ENCODE measurements at places on chromosomes 3 and 15.

GRCh38 chr15:82058517-82059204 lies 12.8 kb upstream of the MEX3B start:
- DNase-seq, result no peak

- peak; percentile 20 for DNase-seq
Observed at GRCh38 chr3:46558184-46559043, 7.7 kb downstream of the LRRC2 start.

GRCh38 chr3:108822123-108822897 lies at the start of gene TRAT1:
TRAT1 (plus strand) TSS chr3:108822786; CDS start chr3:108822928, 142 bp downstream.
- DNase-seq, result no peak

GRCh38 chr15:42392309-42393024 lies 33.2 kb downstream of the CAPN3 start:
- no peak for DNase-seq

GRCh38 chr15:76206325-76206976 lies 104.8 kb downstream of the ETFA start:
- no peak for DNase-seq

DNA sequence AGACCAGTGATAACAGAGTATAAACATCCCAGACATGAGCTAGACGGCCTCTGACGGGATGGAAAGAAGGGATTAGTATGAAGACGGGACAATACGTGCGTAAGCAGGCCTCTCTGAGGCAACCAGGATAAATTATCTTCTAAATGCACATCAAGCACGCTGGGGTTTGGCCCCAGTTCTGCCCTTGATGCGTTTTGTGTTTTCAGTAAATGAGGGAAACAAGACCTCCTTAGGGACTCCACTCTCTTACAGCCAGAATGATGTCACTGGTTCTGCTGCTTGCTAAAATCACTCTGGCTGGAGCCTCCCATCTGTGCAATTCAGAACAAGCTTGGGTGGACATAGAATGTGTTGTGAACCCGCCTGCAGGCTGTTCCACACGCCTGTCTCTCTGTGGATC lies 156.0 kb upstream of the MCTP2 start:
- DNase-seq, result no peak

GRCh38 chr15:26901041-26901440 lies 34.2 kb downstream of the GABRA5 start:
- DNase-seq, result no peak

DNA sequence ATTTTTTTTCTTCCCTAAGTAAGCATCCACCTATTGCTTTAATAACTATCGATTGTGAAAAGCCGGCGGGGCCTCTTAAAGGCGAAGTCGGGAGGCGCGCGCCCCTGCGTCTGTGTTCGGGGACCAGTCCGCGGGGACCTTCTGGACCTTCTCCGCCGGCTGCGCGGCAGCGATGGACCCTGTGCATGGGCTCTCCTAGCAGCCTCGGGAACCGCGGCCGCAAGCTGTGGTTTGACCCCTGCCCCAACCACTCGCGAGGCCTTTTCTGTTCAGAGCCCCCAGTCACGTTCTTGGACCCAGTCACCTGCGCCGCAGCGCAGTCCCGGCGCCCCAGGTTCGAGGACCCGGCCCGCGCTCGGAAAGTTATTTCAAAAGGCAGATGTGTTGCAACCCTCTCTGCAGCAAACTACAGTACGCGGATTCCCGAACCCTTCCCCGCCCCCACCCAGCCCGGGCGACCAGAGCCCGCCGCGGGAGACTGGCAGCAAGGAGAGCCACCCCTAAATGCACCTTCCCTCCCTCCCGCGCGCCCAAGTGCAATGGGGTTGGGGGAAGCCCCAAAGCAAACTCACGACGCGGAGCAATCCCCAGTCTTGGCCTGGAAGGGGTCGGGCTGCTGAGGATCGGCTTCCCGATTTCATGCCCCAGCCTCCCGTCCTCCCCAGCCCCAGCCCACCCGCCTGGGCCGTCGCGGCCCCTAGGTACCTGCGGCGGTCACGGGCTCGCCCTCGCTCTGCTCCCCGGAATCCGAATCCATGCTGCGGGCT lies 684 bp downstream of the TNFAIP8L3 start:
- DNase-seq, result no peak

- DNase-seq, result no peak
Observed at GRCh38 chr3:46607603-46608028, 4.7 kb upstream of the FAM240A start.

GRCh38 chr3:78434801-78435200 lies 1333.0 kb downstream of the ROBO1 start:
- no peak for DNase-seq

DNA sequence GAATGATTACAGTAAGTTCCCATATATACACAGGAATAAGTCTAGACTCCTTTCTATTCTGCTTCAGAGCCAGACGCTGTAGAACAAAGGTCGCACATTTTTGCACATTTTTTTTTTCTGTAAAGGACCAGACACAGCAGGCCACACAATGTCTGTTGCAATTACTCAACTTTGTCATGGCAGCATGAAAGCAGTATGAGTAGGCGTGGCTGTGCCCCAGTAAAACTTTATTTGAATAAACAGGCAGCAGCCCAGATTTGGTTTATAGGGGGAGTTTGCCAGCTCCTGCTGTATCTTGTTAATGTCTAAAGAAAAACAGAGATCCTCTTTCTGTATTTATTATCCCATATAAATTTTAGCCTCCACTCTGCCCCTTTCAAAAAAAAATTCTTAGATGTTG lies 708.3 kb downstream of the FHIT start:
- DNase-seq, result no peak

DNA sequence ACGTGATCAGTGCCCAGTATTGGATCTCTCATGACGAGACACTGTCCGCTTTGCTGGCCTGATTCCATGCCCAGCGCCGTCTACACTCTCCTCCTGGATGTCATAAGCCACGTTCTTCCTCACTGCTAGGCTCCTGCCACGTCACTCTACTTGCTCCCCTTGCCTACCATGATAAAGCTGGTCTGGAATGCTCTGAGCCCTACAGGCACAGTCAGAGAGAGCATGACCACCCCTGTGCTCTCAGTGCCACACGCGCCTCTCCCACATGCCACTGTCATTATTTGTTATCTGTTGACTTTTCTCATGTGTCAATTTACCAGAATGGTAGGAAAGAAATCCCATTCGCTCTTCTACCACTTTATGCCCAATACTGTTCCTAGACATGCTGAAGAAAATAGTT lies 148.6 kb downstream of the ANO10 start:
- no peak for DNase-seq

DNA sequence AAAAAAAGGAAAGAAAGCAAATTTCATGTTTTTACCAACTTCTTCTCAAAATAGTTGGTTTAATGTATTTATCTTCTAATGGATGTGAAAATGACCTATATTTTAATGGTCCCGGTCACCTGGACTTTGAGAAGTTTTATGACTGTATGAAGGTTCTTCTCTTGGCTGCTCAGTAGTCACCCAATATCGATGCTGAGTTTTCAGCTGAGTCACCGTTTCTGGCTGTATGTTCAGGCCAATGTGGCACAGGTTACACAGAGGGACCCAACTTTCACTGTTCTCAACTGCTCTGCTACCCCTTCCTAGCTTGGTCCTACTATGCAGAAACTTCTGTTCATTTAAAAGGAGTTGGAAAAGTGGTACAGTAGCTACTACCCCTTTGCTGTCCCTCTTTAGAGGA lies 25.8 kb downstream of the VGLL3 start:
- DNase-seq, result no peak

- DNase-seq, result no peak
Observed at GRCh38 chr15:66796343-66796742, 94.3 kb downstream of the SMAD6 start.

GRCh38 chr3:81484520-81484919 lies 276.9 kb downstream of the GBE1 start:
- no peak for DNase-seq

- DNase-seq, result no peak
Observed at GRCh38 chr15:71629781-71630474, 180.4 kb upstream of the NR2E3 start.

GRCh38 chr15:81296673-81297072 lies 27.3 kb downstream of the STARD5 start:
- DNase-seq, result peak; percentile 94

DNA sequence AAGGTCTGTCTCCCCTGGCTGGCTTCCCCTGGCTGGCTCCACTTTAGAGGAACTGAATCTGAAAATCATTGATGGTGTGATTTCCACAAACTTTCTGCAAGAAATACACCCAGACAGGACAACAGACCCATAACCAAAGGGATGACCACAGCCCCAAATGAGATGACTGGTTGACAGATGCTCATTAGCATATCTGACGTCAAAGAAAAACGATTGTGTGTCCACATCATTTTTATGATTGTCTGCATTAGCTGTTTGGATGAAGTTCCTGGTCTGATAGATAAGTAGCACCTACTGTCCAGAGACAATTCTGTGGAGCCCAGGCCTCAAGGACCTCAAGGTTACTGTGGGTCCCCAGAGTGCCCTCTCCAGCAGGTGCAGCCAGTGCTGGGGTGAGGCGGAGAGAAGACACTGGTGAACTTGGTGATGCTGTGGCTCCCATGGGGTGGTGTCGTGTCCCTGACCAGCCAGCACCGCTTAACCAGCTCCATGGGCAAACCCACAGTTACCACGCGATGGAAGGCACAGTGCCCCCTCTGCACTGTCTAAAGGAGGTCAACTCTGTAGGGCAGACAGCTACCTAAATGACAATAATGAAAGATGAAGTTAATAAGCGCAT lies 127.4 kb downstream of the NSMCE3 start:
- DNase-seq, result no peak

GRCh38 chr3:170180079-170180907 lies 1.2 kb downstream of the PHC3 start:
- peak; percentile 50 for DNase-seq

GRCh38 chr3:133187870-133188379 lies 149.7 kb downstream of the TMEM108 start:
- no peak for DNase-seq

- no peak for DNase-seq
Observed at GRCh38 chr15:26084771-26085170, 221.6 kb upstream of the ATP10A start.

DNA sequence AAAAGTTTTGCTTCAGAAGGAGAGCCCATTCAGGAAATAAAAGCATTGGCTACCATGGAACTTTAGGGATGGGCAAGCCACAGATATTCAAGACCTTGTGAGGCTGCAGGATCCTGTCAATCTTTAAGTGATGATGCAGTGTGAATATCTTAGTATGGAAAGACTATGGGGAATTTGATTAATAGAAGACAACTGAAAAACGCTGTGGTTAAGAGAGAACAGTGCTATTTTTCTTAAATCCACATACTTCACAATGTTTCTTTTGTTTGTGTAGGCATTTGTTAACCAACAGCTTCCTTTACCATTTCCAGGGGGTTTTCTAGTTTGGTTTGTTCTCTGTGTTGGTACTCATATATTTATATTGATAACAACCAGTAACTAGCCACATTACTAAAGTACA lies 90.3 kb downstream of the TMEM212 start:
- DNase-seq, result no peak

DNA sequence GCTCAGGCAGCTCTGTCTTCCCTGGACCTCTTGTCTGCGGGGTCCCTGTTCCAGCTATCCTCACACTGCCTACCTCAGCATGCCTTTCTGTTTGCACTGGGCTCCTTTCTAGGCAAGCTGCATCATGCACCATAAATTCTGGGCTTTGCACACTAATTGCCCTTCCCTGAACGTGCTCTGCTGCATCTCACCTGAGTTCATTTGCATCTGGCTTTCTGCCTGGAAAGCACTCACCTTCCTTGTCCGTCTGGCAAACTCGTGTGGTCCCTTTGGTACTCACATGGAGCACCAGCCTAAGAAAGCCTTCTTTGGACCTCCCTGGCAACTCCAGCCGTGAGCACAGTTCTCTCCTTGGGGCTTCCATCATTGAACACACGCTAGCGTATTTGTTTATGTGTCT lies 365.6 kb downstream of the SV2B start:
- no peak for DNase-seq

DNA sequence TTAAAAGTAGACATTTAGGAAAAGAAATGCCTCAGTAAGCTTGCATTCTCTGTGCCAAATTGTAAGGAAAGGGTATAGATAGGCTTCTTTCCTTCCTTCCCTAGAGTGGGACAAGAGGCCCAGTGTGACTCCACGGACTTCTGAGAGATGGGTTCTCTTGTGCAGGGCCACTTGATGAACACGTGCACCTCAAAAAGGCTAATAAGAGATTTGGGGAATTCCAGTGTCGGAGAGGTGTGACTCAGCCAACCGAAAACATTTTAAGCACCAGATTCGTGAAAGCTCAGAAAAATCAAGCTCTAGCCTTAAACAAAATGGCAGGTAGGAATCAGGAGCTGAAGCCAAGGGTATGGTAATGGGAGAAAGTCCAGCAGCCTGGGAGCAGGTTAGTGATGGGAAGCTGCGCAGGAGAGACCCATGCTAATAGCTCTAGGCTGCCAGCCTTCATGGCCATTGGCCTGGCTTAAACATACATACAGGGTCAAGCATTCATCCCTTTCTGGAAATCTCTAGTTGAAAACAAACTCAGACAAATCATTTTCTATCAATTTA lies 56.2 kb downstream of the SV2B start:
- DNase-seq, result no peak

DNA sequence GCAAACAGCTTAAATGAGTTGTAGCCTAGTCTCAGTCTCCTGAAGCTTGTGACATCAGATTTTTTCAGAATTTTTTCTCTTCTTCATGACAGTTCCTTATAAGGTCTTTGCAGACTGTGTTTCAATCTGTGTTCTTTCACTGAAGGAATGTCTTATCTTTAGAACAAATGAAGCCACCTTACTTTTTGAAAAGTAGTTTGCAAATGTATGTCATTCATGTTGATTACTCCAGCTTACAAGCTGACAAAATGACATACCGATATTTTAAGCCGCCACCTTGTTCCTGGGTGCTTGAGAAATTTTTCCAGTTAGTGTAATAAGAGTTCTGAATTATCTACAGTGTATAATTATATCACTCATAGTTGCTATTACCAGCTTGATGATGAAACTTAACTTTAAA lies 57.0 kb downstream of the ASTE1 start:
- DNase-seq, result no peak

GRCh38 chr3:119669906-119670570 lies 7.2 kb downstream of the COX17 start:
- no peak for DNase-seq

DNA sequence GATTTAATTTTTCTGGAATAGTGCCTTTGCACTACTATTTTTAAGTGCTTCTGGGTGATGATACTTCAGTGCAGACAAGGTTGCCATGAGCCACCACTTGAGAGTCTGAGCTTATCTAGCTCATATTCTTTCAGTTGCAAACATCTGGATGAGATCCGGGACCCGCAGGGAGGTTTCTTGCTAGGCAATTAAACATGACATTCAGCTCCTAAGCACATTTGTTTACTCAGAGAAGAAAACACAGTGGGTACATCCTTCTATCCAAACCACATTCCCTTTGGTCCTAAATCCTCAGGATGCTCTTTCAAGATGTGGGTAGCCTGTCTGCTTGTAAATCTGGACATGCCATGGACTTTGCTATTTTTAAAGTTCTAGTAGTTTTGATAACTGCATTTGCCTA lies 12.0 kb downstream of the PLSCR1 start:
- no peak for DNase-seq

Measured in NAMALWA (cell line).